Smooth muscle cell of the brain vasculature (primary cell): ENCODE measurements at places on chromosomes 6 and 20.

DNA sequence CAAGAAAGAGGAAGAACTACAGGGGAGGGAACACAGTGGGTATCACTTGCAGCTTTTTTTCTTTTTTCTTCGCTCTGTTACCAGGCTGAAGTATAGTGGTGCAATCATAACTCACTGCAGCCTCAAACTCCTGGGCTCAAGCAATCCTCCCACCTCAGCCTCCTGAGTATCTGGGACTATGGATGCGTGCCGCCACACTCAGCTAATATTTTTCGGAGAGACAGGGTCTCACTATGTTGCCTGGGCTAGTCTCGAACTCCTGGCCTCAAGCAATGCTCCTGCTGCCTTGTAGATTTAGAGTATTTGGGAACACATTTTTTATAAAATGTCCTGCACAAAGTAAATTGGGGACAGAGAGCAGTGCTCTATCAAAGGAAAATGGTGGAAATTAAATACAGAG is 28.3 kb downstream of the PARD6B start:
- DNase-seq, result no peak

- DNase-seq, result no peak
These were observed 150.4 kb downstream of the BFSP1 start for GRCh38 chr20:17380801-17381200.

GRCh38 chr6:41066867-41067304 is 5.3 kb downstream of the OARD1 start:
- peak; percentile 77 for DNase-seq

DNA sequence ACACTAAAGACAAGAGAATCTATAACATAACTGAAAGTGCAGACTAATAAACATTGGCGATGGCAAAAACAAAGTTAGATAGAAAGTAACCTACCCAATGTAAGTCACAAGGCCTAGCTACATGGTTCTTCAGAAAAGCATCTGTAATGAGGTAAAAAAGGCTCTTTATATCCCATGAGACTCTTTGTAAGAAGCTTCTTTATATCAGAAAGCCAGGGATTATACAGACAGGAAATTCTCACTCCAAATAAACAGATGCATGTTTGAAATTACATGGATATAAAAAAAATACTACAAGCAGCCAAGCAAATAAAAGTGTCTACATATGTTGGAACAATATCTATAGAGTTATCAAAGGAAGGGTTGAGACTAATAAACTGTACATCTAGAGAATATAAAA is 284.9 kb upstream of the NRSN1 start:
- no peak for DNase-seq

DNA sequence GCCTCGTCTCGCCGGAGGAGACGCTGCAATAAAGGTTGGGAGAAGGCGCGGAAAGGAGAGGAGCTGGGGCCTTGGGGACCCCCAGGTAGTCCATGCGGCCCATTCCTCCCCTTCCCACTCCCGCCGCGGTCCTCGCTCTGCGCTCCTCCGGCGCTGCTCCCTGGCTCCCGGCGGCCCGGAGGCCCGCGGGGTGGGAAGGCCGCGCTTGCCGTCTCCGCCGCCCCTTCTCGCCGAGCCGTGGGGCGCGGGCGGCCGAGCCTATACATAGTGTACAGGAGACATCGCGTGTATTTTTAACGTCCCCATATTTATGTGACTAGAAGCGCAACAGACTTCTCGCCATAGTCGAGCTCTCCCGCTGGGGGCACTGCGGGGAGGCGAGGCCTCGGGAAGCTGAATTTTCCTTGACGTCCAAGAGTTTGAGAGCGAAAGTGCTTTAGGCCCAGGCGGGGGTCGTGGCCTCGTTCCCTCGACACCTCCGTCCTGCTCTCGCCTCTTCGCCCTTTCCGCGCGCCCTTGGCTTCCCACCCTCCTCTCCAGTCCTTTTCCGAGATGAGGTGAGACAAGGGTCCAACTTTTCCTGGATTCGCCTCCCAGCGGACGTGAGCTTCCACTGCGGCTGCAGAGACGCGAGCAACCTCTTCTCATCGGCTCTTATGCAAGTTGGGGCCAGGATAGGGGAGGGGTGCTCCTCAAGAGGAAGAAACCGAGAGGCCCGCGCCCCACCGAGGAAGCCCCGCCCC is 29.0 kb downstream of the SLC12A5 start:
- no peak for DNase-seq

DNA sequence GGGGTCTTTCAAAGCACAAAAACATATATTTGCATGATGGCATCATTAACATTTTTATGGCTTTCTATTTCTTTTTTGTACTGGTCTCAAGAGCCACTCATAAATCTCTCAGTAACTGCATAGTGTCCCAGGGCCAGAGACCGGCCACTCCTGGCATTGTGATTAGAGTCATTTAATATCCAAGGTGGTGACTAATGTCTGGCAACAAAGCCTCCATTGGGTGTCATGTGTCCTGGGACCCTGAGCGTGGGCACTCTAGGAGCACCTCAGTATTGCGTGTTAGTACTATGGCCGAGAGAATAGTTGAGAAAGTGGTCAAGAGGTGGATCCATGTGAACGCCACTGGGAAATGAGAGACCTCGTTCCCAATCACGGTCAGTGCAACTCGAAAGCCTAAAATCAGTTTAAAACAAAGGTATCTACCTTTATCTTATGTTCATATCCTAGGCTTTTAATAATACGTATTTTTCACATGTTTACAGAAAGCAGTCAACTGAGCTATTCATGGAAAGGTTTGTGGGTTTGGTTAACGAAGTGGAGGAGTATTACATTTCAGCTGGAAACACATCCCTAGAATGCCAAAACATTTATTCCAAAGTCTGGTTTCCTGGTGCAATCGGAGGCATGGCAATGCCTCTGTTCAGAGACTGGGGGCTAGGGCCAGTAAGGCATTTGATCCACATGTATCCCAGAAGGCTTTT is 2.7 kb upstream of the ESR1 start:
- DNase-seq, result no peak

- DNase-seq, result no peak
These were observed 41.3 kb upstream of the HFE start for GRCh38 chr6:26045928-26046368.

DNA sequence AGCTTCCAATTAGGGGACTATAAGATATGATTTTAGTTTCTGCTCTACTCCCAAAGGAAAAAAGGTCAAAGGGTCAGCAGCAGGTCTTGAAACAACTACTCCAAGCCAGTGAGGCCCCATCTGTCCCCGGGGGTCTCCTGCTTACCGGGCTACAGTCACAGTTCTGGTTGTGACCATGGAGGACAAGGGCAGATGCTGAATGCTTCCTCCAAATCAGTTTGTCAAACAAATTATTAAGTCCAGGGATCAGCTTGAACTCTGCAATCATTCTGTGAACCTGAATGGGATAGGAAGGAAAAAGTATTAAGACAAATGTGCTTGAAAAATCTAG is 60.2 kb downstream of the MYH7B start:
- DNase-seq, result no peak

GRCh38 chr20:35839904-35840303 is 68.1 kb downstream of the PHF20 start:
- DNase-seq, result no peak

DNA sequence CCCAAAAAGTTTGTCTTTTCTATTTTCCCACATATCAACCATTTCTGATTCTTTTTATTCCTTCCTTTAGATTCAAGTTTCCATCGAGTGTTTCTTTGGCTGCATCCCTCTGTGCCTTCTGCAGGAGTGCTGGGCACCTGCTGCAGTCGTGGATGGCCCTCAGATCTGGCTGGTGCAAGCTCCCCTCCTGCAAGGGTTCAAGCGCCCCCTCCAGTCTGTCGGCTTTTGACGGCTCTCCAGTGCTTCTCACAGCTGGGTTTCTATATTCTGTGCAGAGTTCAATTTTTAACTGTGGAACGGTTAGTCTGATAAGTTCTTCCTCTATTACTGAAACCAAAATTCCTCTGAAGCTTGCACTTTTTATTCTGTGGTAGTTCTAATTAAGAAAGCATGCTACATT is 132.1 kb downstream of the HUS1B start:
- DNase-seq, result no peak

DNA sequence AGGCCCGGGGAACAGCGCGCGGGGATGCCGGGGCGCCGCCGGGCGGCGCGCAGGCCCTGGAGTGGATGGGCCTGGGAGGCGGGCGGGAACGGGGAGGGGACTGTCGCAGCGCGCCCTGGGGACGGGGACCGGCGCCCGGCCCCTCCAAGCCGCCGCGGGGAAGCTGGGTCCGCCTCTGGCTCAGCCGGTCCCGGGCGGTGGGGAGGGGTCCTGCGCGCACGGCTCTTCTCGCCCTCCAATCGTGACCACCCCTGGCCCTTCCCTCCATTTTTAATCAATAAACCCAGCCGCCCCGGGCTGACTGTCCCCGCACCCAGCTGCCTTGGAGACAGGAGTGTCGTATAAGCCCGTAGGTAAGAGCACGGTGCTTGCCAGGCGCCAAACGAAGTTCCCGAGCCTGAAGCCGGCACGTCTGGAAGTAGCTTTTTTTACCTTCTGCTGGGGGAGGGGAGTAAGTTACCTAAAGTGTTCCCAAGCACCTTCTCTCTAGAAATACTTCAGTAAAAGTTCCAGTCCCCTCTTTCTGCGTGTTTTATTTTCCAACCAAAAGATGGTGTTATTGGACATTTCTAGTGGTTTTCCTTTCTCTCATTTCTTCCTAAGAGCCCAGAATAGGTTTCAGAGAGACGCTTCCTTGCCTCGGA is 780 bp upstream of the TAF4 start:
- no peak for DNase-seq

DNA sequence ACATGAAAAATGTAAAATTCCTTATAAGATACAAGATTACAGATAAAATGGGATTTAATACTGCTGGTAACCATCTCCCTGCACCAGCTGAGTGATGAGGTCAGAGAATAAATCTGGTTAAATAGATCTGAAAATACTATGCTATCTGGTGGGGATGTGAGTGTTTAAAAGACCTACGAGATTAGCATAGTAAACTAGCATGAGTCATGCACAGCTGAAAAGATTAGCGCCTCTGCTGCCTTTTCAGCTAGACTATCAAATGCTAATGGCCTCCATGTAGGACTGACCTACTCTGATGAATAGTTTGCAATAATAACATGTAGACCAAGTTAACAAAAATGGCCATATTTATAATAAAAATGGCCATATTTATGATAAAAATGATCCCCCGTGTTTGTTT is 553.3 kb downstream of the C6orf118 start:
- no peak for DNase-seq

GRCh38 chr6:123022975-123023374 is 26.9 kb downstream of the CLVS2 start:
- no peak for DNase-seq

DNA sequence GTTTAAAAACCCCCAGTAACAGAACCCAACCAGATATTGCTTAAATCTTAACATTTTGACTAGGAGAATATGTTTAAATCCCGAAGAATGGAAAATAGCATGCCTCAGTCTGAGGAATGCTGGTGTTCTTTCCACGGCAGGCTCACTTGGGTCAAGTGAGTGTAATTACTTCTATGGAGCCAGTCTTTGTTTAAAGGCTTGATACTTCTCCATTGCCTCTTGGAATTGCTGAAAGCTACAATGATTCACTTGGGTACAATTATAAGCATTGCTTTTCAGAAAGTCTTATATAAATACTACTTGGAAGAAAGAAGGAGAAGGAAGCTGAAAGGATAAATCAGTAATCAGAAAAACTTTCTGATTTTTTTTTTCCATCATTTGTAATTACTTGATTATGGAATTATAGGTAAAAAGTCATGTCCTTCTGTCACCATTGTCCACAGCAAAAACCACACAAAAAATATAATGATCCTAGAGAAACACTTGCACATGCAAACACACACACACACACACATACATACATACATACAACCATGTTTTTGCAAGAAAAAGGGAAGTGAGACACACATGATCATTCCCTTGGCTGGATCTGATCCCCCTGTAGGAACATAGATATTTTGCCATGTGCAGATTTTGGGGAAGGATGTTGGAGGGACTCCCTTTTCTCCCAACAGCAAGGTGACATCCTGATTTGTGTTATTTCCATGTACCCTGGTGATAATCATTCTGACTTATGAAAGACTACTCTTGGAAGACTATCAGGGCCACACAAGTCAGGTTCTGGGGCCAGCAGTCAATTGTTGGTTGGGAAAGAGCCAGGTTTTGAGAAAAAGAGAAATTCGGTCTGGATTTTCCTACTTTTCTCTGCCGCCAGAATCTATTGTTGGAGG is 396.0 kb upstream of the BTBD3 start:
- no peak for DNase-seq

DNA sequence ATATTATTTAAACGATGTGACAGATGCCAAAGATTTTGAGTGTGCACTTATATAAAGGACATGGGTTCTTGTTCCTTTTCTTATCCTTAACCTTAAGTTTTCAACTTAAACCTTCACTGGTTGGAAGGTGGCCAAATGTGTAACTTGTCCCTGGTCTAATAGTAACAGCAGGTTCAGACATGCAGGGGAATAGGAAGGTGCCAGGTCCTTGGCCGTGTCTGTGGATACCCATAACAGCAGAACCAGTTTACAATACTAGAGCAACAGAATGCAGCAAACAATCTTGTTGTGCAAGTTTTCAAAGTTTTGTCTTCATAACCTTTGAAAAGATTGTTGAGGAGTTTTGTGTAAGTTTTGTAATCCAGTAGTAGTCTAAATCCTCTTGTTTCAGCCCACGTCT is 4.4 kb downstream of the MYB start:
- no peak for DNase-seq

DNA sequence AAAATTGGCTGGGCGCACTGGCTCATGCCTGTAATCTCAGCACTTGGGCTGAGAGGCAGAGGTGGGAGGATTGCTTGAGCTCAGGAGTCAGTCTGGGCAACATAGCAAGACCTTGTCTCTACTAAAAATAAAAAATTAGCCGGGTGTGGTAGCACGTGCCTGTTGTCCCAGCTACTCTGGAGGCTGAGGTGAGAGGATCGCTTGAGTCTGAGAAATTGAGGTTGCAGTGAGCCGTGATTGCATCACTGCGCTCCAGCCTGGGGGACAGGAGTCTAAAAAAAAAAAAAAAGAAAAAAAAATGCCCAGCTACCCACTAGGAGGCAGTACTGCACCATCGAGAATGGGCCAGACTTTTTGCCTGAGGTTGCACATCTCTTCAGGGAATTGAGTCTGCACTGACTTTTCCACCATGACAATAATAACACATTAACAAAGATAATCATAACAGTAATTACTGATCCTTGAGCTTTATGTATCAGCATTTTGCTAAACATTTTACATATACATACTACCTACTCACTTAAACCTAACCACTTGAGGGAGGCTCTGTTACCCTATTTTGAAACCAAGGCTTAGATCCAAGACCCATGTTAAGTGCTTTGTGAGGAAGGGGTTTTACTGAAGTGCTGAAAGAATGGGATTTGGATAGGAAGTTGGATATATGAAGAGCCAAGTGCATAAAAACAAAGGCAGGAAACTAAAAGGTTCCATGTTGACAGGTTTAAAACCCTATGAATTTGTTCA is 21.0 kb downstream of the SRSF3 start:
- no peak for DNase-seq

DNA sequence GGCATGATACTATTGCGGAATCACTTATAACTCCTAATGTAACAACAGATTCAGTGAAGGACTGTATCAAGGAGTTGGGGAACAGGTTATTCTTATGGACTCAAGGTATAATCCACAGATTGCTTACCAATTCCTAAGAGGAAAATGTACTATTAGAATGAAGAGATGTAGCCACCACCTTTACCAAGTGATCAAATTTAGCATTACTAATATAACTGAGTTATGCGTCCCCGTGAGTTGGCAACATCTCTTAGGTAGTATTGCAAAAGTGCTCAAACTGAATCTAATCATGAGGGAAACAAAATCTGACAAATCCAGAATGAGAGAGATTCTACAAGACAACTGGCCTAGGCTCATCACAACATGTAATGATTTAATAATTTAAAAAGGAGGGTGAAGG is 777 bp upstream of the SNRNP48 start:
- no peak for DNase-seq

- no peak for DNase-seq
These were observed 76.1 kb downstream of the IRF4 start for GRCh38 chr6:467671-468082.

- DNase-seq, result no peak
These were observed 100.4 kb downstream of the JARID2 start for GRCh38 chr6:15346315-15346714.
